Panc1 (cell line): ENCODE measurements at places on chromosomes 5 and 9. TPM values are rescaled to one million over a fixed set of nuclear protein-coding genes. Genes with fewer than 3 reads are reported as not detected.

DNA sequence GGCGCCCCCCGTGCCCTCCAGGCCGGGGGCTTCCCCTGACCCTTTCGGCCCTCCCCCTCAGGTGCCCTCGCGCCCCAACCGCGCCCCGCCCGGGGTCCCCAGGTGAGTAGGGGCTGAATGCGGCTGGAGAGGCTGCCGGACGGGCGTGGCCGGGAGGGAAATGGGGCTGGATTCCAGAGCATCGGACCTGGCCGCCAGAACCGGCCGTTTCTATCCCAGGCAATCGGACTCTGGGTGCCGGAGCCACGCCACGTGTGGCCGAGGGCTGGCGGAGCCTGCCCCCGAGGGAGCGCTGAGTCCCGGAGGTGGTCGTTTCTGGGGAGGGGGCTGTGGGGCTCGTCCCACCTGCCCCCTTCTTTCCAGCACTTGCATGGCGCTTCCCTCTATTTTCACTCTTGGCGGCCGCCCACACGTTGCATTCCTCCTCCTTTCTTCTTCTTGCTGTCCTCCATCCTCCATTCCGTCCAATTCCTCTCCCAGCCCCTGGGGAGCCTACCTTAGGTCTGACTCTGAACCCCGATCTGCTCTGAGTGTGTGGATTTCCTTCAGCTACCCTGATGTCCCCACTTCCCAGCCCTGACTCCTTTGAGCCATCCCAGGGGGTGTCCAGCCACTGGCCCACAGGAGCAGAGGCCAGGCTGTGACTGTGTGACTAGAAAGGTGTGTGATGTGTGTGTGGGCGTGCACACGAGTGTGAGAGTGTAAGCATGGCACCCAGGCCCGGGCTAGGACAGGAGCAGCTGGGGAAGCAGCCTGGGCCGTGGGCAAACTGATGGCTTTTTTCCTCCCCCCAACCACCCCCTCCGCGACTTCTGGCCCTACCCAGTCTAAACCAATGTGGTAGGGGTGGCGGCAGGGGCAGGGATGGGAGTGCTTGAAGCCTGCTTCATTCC lies 24.7 kb downstream of the GOLGA2 start:
- DNase-seq: no peak

DNA sequence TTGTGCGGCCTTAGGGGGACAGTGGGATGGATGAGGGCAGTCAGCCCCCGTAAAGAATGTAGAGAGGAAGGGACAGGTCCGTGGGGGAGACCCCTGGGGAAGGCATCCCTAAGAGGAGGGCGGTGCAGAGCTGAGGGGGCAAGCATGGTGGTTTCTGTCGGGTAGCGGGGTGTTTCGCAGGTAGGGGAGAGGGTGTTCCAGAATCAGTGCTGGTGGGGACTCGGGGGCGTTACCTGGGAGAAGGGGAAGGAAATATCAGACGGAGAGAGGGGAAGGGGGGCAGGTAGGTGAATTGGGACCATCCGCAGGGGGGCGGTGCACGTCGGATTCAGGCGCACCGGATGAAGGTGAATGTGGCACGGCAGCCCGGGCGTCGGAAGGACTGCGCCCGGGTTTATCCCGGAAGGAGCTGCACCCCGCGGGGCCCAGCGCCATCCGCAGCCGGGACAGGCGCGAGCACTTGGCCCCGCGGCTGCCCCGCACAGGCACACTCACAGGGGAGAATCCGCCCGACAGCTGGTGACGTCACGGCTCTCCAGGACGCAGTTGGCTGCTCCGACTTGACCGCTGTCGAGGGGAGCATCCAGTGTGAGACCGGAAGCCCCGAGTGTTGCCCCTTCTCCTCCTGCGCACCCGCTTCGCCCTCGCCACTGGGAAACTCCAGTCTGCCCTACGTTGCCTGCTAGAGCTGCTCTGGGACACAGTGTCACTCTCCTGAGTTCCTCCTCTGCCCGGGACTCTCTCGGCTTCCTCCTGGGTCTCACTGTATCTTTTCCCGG lies 1.3 kb downstream of the CD72 start:
- DNase-seq: no peak

DNA sequence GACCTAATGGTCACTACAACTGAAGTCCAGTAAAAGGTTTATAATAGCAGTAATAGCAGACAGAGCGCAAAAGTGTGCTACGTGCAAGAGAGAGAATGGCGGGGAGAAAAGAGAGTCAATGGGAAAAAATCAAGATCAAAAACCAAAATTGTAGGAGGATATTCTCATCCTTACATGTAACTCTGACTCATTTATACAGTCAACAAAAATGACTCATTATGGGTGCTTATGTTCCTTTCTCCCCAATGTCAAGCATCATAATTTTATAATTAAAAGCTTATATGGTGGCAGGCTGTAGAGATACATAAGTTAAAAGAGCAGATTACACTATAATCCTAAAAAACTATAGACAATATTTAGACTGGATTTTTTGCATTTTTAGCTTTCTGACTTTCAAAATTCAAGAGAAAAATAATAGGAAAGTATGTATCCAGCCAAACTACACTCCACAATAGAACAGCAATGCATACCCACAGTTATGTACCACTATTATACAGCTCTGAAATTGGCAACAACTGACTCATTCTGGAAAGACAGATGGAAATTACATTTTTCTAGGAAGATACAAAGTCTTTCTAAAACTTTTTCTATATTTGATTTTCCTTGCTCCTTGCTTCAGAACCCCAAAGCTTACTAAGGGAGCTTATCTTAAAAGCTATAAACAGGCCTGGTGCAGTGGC lies 78.4 kb downstream of the PLPP1 start:
- DNase-seq: no peak

DNA sequence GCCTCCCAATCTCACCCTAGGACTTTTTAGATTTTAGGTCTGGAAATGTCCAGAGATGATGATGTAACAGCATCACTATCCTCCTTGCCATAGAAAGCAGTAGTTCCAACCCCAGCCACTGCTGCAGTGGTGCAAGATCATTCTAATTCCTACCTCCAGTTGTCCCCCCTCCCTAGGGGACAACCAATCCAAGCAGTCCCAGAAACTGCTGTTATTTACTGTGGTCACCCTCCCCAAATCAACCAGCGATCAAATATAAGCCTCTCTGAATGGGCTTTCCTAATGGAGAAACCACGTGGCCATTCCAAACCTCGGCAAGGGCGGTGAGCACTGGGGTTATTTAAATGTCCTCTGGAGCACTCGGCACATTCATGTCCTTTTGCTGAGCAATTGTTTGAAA lies 159.8 kb downstream of the SLF1 start:
- DNase-seq: no peak

Gene MRPS27
- 67.2 TPM for total RNA-seq

Gene LTC4S
- 0.69 TPM for total RNA-seq
